ENCODE measurements at places on chromosomes 11 and 22. TPM values are rescaled to one million over a fixed set of nuclear protein-coding genes. Genes with fewer than 3 reads are reported as not detected.

Gene CHRM1
- total RNA-seq, result not detected

Gene CCDC73
- total RNA-seq, result not detected

Gene GSTP1
- total RNA-seq, result 608 TPM

Gene SLC25A17
- total RNA-seq, result 28.5 TPM

Gene CLDN5
- total RNA-seq, result 11.1 TPM

Gene BTBD18
- total RNA-seq, result not detected

Gene NR1H3
- total RNA-seq, result 9.4 TPM

Gene KCNK4
- total RNA-seq, result not detected

Gene C11orf86
- not detected for total RNA-seq

Gene RFPL1
- not detected for total RNA-seq

Gene ZDHHC13
- total RNA-seq, result 15.8 TPM

Gene LRRC74B
- total RNA-seq, result 0.11 TPM

Gene ARHGAP1
- 33.0 TPM for total RNA-seq

Gene WT1
- 0.96 TPM for total RNA-seq

Gene TNNT3
- not detected for total RNA-seq

Gene CAVIN3
- 433 TPM for total RNA-seq

Gene GNAZ
- 6.1 TPM for total RNA-seq

Gene NEU3
- 7.7 TPM for total RNA-seq

Gene TRIM66
- 2.2 TPM for total RNA-seq

Gene LMNTD2
- total RNA-seq, result 1.3 TPM

Gene ALX4
- total RNA-seq, result not detected

Gene CARD18
- not detected for total RNA-seq

Gene TNNI2
- total RNA-seq, result not detected
